Activated CD4-positive, alpha-beta memory T cell treated with anti-CD3 and anti-CD28 coated beads for 36 hours (primary cell): ENCODE measurements at places on chromosomes 6 and 20. TPM values are rescaled to one million over a fixed set of nuclear protein-coding genes. Genes with fewer than 3 reads are reported as not detected.

DNA sequence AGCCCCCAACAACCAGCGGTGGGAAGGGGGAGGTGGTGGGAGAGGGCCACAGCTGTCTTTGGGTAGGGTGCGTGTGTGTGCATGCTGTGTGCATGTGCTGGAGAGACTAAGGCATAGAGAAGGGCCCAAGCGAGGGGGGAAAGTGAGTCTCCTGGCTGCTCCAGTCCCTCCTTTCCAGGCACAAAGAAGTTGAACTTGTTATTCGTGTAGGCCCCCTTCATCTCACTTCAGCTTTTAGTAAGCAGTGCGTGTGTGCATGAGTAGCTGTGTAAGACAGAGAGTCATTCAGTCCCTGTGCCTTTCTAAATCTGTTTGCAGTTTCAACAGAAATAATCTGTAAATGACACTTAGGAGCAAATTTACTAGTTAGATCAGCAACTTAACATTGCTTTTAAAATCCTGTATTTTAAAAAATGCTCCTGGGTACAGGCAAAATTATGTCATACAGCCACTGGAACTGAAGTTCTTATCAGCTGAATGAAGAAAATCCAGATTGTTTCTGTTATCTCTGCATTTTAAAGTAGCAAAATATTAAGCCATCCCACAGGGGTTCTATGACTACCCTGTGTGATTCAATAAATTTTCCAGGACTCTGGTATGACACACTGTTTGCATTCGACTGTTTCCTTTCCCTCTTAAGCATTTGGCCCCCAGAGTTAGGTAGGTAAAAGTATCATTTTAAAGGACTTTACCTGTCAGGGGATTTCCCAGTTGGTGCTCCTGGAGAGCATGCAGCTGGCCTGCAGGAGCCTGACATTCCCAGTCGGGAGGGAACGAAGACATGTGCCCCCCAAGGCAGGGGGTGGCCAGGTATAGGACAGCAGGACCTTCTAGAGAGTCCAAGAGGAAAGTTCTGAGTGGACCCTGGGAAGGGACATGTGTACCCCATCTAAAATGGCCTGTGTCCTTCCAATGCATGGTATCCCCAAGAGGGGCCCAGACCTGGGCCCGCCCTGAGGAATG, 39.0 kb downstream of the MTRES1 start:
- H3K4me1 ChIP-seq, result peaks cover 35% of the 10 kb centered on the region
- H3K27me3 ChIP-seq, result no peaks in the 10 kb centered on the region
- H3K4me3 ChIP-seq, result no peak overlapping the region
- peak overlapping the region; percentile 69 for H3K27ac ChIP-seq

GRCh38 chr20:57087102-57087501, 179.3 kb downstream of the BMP7 start:
- H3K27ac ChIP-seq, result no peak overlapping the region
- peaks cover 8% of the 10 kb centered on the region for H3K4me1 ChIP-seq
- H3K4me3 ChIP-seq, result no peak overlapping the region
- DNase-seq, result no peak
- H3K27me3 ChIP-seq, result peaks cover 6% of the 10 kb centered on the region
- no peaks in the 10 kb centered on the region for H3K36me3 ChIP-seq

DNA sequence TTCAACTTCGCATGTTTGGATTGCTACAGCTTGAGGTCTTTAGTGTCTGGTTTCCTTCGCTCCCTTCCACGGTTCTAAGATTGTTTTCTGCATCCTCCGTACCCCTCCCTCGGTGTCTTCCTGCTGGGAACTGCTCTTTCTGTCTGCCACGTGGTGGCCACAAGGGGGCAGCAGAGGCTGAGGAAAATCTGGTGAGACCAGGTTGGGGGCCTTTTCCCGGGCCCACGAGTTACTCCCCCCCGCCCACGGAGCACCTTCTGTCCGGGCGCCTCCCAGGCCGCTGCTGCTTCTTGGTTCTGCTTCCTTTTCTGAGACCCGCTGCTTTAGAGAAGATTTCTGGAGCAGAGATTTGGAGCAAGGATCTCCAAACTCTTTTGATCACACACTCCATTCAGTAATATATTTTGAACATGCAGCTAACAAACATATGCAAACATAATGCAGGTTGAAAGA, 21.1 kb upstream of the NOTCH4 start:
- no peak overlapping the region for H3K27ac ChIP-seq
- DNase-seq, result peak; percentile 74
- no peak overlapping the region for H3K4me3 ChIP-seq
- peaks cover 20% of the 10 kb centered on the region for H3K4me1 ChIP-seq
- no peaks in the 10 kb centered on the region for H3K36me3 ChIP-seq

- no peak overlapping the region for H3K4me3 ChIP-seq
- no peak overlapping the region for H3K27ac ChIP-seq
- H3K27me3 ChIP-seq, result peaks cover 12% of the 10 kb centered on the region
- no peak for DNase-seq
These were observed 3.7 kb upstream of the CARMIL1 start for GRCh38 chr6:25275436-25275835.

- DNase-seq, result no peak
- H3K36me3 ChIP-seq, result no peaks in the 10 kb centered on the region
- no peak overlapping the region for H3K27ac ChIP-seq
- peaks cover 2% of the 10 kb centered on the region for H3K27me3 ChIP-seq
These were observed 18.6 kb upstream of the SPDEF start for GRCh38 chr6:34574647-34575293.

GRCh38 chr6:159122453-159122852, 46.7 kb upstream of the FNDC1 start:
- DNase-seq, result no peak
- no peak overlapping the region for H3K27ac ChIP-seq
- H3K36me3 ChIP-seq, result no peaks in the 10 kb centered on the region
- no peak overlapping the region for H3K4me3 ChIP-seq
- H3K27me3 ChIP-seq, result no peaks in the 10 kb centered on the region

- no peak overlapping the region for H3K4me3 ChIP-seq
- H3K27me3 ChIP-seq, result peaks cover 4% of the 10 kb centered on the region
These were observed 236.5 kb upstream of the FOXQ1 start for GRCh38 chr6:1075444-1075843.

GRCh38 chr6:36025932-36026327, 1.5 kb upstream of the SLC26A8 start:
- H3K27ac ChIP-seq, result no peak overlapping the region
- peaks cover 6% of the 10 kb centered on the region for H3K36me3 ChIP-seq
- peaks cover 16% of the 10 kb centered on the region for H3K4me1 ChIP-seq
- DNase-seq, result no peak

- no peak overlapping the region for H3K4me3 ChIP-seq
- H3K27ac ChIP-seq, result no peak overlapping the region
- no peaks in the 10 kb centered on the region for H3K27me3 ChIP-seq
- H3K36me3 ChIP-seq, result no peaks in the 10 kb centered on the region
- DNase-seq, result no peak
- no peaks in the 10 kb centered on the region for H3K4me1 ChIP-seq
These were observed 430.1 kb upstream of the JAG1 start for GRCh38 chr20:11103866-11104265.

DNA sequence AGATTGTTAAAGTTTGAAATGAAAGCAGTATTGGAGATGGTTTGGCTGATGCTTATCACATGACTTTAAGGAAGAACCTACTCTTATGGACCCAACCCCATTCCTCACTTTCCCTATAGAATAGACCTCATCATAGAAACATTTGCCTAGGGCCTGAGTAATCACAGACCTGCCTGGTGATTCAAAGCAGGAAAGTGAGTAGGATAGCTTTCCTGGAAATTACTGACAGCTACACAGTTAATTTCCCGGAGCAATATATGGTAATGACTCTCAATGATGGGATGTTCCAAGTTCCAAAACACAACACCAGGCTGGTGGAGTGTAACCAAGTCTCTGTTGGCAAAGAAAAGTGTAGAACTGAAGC, 233.8 kb downstream of the SIM1 start:
- peak; percentile 10 for DNase-seq
- H3K4me1 ChIP-seq, result peaks cover 26% of the 10 kb centered on the region
- H3K27me3 ChIP-seq, result peaks cover 25% of the 10 kb centered on the region
- no peak overlapping the region for H3K4me3 ChIP-seq
- peak overlapping the region; percentile 56 for H3K27ac ChIP-seq

GRCh38 chr6:170025935-170026750, 264.7 kb downstream of the DLL1 start:
- no peak for DNase-seq
- H3K4me1 ChIP-seq, result no peaks in the 10 kb centered on the region
- no peak overlapping the region for H3K4me3 ChIP-seq
- H3K27me3 ChIP-seq, result peaks cover 16% of the 10 kb centered on the region

DNA sequence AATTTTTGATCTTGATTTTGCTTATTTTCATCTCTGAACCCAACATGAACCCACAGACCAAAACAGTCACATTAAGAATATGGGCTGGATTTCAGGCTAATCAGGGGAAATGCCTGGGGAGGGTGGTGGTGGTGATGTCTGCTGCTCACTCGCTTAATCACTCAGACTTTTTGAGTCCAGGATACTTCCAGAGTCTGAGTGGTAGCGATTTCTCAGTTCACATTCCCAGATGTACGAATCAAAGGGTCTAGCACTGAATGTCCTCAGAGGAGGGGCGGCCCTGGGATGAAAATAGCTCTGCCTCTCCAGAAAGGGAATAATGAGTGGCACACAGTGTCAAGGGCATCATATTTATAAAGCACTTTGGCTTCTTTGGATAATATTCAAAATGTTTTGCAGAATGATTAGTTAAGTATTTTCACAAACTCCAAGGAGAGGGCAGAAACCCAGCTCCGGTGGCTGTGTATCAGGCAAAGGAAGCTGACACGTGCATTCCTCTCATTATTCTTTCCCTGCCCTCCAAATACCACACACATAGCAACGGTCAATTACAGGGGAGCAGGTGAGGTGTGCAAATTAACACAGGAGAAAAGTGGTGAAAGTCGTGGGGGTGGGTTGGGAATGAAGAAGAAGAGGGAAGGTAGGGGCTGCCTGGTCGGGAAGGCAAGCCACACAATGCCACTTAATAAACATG, 345.2 kb upstream of the RSPO3 start:
- no peak overlapping the region for H3K27ac ChIP-seq
- H3K36me3 ChIP-seq, result no peaks in the 10 kb centered on the region
- no peaks in the 10 kb centered on the region for H3K4me1 ChIP-seq
- DNase-seq, result no peak
- H3K27me3 ChIP-seq, result peaks cover 2% of the 10 kb centered on the region

DNA sequence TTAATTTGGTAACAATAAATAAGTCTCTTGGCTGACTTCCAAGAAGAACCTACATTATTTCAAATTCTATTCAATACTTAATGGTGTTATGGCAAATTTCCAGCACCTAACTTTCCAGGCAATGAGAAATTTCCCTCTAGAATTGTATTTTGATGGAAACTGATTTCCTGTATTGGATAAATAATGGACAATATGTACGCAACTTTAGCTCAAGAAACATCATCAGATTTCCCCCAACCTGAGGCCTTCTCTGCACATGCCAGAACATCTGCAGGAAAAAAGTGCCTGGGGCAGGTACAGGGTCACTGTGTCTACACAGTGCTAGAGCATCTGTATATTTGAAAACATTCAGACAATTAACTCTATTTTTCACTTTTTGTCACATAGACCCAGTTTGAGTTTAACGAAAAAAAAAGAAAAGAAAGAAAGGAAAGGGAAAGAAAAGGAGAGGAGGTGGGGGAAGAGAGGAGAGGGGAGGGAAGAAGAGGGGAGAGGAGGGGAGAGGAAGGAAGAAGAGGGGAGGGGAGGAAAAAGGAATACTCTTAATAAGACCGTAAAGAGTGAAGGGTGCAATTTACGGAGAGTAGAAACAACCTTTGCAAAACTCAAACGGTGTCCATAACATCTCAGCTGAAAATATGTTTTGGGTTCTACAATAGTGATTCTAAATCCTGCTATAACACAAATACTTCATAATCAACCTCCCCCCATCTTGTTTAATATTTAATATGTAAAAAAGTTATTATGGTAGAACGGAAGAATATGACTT, 130.0 kb downstream of the TSHZ2 start:
- H3K27ac ChIP-seq, result no peak overlapping the region
- no peak for DNase-seq
- peaks cover 4% of the 10 kb centered on the region for H3K36me3 ChIP-seq
- H3K4me1 ChIP-seq, result peaks cover 2% of the 10 kb centered on the region
- H3K4me3 ChIP-seq, result no peak overlapping the region

DNA sequence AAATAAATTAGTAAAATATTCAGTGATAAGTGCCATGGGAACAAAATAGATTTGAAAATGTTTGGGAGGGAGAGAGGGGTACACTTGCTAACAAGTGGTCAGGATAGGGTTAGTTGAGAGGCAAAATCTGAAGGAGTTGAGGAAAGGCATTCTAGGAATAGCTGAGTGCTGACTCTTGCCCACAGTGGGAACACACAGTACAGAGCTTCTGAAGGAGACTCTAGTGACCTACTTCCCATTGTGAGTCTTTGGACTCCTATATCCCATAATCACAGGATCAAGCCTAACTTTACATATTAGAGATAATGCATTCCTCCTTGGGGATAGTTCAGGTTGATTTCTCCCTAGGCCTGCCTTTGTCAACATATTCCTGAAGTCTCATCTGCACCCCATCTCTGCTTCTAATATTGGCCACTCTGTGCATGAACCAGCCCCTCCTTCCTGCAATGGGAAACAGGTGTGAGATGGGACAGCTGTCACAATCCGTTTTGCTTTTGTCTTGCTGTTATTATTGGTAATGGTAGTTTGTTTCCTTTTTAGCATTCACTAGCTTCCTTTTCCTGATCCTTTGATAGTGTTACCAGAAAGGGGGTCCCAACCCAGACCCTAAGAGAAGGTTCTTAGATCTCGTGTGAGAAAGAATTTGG, 2.6 kb upstream of the TRIM38 start:
- peak overlapping the region; percentile 100 for H3K27ac ChIP-seq
- no peak overlapping the region for H3K4me3 ChIP-seq
- no peaks in the 10 kb centered on the region for H3K27me3 ChIP-seq

TGIF2 gene
- 43.0 TPM for total RNA-seq

BPIFB2 gene
- not detected for total RNA-seq

SLC35F1 gene
- total RNA-seq, result 0.14 TPM

APOM gene
- 3.1 TPM for total RNA-seq

ETV7 gene
- total RNA-seq, result 5.9 TPM

FYN gene
- 365 TPM for total RNA-seq

OR2B6 gene
- not detected for total RNA-seq

LTB gene
- total RNA-seq, result 164 TPM

LY6G6F gene
- not detected for total RNA-seq

LAMA2 gene
- total RNA-seq, result 0.48 TPM

UBD gene
- 0.70 TPM for total RNA-seq

COL21A1 gene
- not detected for total RNA-seq

VWA7 gene
- total RNA-seq, result 2.1 TPM

PNPLA1 gene
- not detected for total RNA-seq

MRPL2 gene
- 95.4 TPM for total RNA-seq

KHDC1L gene
- total RNA-seq, result not detected

OR12D2 gene
- not detected for total RNA-seq
